ENCODE measurements at places on chromosomes 7 and 10.

DNA sequence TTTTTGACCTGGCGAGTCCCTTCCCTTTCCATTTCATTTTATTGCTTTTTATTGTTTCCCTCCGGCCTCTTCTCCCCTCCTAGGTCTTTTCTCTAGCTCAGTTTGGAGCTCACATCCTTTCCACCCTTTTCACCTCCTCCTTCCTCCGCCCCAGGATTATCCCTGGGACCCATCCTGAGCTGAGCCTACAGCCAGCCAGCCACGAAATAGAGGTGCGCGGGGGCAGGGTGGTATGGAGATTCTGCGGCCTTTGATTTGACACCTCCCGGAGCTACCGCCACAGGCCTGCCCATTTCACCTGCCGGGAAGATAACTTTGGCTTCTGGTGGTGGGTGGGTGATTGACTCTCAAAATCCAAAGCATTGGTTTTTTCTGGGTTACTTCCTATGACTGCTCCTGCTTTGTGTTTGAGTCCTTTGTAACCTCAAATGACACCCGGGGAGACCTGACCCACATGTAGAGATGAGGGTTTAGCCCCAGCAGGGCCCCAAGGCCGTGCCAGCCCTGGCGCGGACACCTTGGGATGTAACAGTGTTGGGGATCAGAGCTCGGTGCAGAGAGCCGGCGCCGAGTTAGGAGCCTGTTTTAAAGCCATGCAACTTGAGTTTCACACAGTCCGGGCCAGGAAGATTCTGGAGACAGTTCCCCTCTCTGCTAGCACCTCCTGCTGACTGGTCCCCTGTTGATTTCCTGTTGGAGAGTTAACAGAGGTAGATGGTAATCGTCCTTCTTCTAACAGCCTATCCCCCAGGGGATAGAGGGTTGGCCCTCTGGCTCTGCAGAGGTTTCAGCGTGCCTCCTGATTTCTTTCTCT lies 1.5 kb downstream of the DUSP5 start:
- DNase-seq = peak; percentile 69

GRCh38 chr7:11297764-11298163 lies 324.1 kb downstream of the PHF14 start:
- DNase-seq = peak; percentile 30

- DNase-seq = no peak
These were observed 125.3 kb downstream of the ADARB2 start for GRCh38 chr10:1611936-1612550.

GRCh38 chr10:32253276-32253675 lies 93.7 kb downstream of the EPC1 start:
- DNase-seq = no peak

DNA sequence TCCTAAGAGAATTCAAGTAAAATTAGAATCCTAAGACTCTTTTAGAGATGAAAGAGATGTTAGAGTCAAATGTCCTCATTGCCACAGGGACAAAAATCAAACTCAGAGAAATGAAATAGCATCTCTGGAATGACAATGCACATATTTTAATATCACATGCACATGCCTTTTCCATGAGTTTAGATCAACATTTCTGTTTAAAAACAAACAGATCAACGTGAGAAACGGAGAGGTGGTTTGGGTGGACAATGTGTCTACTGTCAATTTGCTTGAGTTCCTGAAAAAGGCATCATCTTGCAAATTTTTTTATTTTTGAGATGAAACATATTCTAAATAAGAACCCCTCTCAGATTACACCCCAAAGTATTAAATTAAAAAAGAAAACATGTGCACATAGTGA lies 130.0 kb downstream of the CHRM2 start:
- DNase-seq = peak; percentile 32

DNA sequence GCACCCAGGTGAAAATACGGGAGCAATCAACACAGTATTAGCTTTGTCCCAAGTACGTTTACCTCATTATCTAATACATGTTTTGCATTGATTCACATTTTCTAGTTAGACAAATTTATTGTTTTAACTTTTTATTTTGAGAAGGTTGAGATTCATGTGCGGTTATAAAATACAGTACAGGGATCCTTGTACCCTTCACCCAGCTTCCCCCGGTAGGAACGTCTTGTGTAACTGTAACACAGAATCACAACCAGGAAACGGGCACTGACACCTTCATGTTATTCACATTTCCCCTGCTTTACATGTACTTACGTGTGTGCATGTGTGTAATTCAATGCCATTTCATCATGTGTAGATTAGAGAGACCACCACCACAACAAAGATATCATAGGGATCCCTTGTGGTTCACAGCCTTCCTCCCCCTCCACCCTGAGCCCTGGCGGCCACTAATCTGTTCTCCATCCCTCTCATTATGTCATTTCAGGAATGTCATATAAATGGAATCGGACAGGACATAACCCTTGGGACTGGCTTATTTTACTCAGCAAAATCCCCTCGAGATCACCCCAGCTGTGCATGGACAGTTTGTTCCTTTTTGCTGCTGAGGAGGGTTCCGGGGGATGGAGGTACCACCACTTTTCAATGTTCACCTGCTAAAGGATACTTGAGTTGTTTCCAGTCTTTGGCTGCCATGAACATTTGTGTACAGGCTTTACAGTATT lies 46.5 kb upstream of the C10orf71 start:
- DNase-seq = no peak

DNA sequence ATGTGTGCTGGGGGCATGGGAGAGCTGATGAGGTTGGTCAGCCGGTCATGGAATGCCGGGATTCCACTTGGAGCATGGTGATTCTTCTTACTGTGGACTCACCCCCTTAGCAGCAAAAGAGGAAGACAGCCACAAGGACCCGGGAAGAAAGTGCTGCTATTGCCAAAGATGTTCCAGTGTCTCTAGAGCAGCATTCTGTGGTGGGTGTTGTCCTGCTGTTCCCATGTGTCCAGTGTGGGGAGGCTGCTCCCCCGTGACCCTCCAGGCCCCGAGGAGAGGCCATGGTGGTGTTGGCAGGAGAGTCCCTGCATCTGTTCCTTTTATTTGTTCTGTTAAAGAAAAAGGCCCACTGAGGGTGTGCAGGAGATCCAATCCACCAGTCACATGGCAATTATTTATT lies 499.4 kb downstream of the RPS24 start:
- no peak for DNase-seq

GRCh38 chr7:84712374-84713121 lies 474.3 kb downstream of the SEMA3D start:
- peak; percentile 66 for DNase-seq

- no peak for DNase-seq
These were observed 5.0 kb upstream of the NFE2L3 start for GRCh38 chr7:26147030-26147429.

DNA sequence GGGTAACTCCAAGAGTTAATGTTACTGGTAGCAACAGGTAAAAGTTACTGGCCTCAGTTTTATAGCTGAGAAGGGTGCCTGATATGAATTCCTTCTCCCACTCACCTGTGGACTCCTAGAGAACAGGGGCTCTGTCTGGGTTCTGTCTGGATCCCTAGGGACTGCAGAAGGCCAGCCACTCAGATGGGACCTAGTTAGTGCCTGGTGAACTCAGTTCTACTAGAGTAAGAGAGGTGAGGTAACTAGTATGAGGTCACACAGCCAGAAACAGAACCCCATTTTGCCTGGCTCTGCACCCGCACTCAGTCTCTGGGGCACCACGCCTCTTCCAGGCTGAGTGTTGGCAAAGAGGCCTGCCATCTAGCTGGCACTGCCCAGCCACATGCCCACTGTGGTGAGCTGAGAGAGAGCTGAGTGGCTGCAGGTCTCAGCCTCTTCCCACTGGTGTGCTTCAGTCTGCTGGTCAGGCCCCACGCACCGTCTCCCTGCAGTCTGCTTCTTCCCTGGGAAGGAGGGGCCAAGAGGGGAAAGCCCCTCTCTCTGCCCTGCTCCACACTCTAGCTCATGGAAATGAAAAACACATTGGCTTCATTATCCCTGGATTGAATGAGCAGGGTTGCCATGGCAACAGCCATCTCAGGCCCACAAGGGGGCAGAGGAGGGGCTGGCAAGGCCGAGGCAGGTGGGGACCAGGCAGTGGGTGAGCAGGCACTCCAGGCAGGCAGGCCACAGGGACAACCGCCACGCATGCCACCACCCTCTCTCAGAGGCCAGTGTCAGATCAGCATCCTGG lies 110.6 kb downstream of the ZMIZ1 start:
- no peak for DNase-seq

GRCh38 chr10:79393924-79394610 lies 46.8 kb downstream of the PPIF start:
- no peak for DNase-seq

- no peak for DNase-seq
These were observed 977 bp downstream of the TMEM248 start for GRCh38 chr7:66921918-66922486.

DNA sequence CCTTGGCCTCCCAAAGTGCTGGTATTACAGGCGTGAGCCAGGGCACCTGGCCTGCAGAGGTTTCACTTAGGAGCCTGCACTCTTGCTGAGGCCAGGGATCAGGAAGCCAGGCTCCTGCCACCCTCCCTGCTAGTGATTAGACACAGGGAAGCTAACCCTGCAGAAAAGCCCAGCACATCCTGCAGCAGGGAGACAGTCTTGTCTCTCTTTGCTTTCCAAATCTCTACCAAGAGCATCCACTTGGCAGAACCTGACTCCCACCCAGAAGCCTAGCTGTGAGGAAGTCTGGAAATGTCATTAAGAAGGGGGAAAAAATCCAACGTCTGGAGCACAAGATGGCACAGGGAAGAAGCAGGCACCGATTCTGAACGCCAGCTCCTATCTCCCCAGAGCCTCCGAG lies 8.0 kb upstream of the FAM171A1 start:
- DNase-seq = no peak

- DNase-seq = no peak
These were observed 29.0 kb downstream of the TIMM23 start for GRCh38 chr10:46001187-46001756.

GRCh38 chr10:131775833-131776232 lies 125.0 kb upstream of the PPP2R2D start:
- DNase-seq = no peak

- no peak for DNase-seq
These were observed 18.0 kb upstream of the VCL start for GRCh38 chr10:73979809-73980433.

DNA sequence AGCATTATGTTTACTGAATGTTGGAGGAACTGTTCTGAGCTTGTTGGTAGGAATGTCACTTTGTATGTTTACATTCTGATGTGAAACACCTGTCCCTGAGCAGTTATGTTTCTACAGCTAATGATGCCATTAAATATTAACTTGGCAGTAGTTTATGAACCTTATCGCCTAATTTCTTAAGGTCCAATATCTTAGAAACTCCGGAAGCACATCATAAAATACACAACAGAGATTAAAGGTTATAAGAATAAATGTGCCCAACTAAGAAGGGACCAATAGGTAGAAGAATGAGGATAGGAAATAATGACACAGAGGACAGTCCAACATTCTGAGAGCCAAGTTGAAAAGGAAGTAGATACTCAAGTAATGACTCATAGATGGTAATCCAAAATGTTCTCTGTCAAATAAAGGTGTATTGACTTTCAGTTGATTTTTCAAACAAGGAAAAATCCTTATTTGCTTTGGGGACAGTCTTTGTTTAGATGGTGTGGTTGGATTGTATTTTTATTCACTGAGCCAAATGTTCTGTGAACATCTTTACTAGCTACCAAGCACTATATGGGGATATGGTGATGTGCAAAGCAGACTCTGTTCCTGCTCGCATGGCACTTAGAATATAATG lies 31.9 kb downstream of the LCOR start:
- no peak for DNase-seq

DNA sequence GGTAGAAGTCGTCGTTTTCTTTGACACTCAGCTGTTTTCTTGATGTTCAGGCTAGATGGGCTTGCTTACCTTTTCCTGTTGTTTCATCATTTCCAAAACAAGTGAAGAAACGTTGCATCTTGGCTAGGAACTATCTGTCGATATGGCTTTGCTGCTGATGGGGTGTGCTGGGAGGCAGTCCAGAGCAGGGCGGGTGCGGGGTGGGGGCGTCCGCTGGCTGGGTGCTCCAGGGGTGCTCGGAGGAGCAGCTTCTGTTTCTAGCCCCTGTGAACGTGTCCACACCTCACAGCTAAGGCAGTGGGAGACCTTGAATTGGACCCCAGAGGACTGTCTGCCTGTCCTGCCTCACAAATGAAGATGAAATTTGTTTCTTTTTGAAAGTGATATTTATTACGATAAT lies 7.6 kb upstream of the SUN1 start:
- no peak for DNase-seq
